ENCODE measurements at places on chromosomes 12 and 14.

DNA sequence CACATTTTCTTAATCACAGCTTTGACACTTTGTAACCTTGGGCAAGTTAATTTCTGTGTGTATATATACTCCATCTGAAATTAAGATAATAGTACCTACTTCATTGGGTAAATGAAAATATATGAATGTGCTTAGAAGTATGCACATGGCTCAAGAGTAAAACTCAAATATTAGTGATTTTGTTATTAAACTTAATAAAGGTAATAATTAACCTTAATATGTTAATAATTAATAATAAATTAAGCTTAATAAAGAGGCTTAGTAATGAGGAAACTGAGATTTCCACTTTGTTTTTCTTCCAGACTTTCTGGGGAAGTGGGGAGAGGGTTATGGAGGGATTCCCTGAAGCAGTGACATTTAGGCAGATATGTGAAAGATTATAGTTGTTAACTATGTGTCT, 19.8 kb downstream of the USP15 start:
- no peak for DNase-seq

- DNase-seq, result no peak
These were observed 42.4 kb downstream of the GLRX5 start for GRCh38 chr14:95577067-95577800.

DNA sequence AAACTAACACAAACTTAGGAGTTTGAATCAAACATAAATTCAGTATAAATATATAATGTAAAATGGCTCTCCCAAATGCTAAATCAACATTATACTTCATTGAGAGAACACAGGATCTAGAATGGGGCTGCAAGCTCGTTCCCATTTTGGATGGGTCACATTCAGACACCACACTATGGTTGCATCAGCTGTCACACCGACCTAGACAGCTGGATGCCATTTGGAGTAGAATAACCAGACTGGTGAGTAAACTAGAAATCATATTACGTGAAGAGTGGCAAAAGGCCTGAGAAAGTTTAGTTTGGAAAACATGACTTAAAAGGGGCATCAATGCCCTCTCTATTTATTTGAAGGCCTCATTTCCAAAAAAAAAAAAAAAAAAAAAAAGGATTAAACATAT, 430.4 kb downstream of the NPAS3 start:
- DNase-seq, result no peak

DNA sequence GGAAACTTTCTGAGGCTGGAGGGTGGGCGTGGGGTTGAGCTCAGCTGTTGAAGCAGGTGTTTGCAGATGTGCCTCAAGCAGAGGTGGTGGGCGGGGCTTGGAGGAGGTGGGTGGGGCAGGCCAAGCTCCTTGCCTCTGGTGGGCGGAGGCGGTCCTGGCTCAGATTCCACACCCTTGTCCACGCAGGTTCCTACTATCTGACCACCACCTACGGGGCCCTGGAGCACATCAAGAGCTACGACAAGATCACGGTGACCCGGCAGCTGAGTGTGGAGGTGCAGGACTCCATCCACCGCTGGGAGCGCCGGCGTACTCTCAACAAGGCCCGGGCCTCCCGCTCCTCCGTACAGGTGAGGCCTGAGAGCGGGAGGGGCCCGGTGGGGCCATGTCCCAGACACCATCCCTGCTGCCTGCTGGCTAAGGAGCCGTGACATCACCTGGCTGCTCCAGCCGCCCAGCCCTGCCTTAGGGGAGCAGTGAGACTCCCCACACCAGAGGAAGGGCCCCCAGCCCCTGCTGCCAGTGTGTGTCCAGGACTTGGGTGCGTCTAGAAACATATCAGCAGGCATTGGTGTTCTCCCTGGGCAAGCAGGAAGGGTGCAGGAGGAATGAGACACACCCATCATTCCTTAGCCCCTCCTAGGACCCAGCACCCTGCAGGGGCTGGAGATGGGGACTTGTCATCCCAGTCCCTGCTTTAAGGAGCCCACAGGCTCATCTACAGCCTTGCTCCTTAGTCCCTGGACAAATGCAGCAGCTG, 63.4 kb downstream of the LGMN start:
- no peak for DNase-seq

DNA sequence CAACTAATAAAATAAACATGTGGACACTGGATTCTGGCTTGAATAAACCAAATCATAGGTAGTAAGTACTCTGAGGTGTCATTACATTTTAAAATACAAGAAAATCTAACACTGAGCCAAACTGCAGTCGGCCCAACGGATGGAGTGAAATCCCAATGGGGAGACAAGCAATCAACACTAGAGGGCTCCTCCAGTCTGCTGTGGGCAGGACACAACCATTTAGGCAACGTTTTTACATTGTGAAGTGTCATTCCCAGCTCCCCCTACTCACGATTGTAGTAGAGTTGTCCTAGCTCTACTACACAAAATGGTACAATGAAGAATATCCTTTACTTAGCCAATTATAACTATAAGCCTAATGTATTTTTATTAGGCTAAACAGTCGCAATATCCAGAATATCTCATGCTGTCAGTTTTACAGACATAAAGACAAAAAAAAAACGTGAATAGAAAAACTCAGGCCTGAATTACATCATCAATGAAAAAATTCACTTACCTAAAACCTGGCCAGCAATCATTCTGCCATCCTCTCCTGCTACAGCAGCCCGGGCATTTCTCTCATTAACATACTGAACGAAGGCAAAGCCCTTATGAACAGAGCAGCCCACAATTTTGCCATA, 35.7 kb downstream of the HNRNPC start:
- no peak for DNase-seq

DNA sequence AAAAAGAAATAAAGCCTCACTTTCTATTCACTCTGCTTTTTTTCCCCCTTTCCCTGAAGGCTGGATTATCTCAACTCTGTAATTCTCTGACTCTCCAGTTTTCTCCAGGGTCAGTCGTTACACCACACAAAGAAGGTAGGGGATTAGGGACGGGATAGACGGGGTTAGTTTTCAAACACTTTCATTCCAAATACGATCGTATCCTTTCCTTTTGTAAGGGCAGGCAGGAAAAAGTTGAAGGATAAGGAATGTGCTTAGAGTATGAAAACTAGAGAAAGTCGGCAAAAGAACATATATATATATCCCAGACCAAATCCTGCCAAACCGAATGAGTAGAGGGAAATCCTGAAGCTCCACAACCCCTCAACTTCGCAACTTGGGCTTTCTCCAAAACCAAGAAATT, 581 bp upstream of the ESYT1 start:
- DNase-seq, result no peak

- DNase-seq, result no peak
These were observed 19.8 kb upstream of the AMN start for GRCh38 chr14:102902523-102903247.

- DNase-seq, result no peak
These were observed 74.0 kb downstream of the FERMT2 start for GRCh38 chr14:52876806-52877205.

DNA sequence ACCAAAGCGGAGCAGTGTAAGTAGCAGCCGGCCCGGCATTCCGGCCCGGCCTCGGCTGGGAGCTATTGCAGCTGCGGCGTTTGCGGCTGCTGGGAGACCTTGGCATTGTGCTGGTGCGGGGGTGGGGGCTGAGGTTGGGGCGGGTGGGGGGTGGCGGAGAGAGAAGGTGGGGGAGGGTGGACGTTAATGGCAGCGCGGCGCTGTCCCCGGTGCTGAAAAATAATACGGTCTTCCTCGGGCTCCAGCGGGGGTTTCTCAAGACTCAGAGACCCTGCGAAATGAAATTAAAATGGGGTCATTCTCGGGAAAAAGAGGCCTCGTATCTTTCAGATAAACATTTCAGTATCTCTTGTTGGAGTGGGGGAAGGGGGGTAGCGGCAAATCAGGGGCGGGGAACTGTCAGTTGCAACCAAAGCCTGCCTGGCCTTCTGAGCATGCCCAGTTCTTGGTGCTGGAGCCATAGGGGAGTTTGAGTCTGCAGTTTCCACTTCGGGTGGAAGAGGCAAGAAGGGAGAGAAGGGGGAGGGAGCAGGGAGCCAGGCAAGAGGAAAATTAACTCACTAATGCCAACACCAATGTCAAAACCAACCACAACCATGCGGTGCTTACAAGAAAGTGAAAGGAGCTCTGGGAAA, 414 bp downstream of the UNC79 start:
- no peak for DNase-seq

- no peak for DNase-seq
These were observed 108.6 kb upstream of the VRK1 start for GRCh38 chr14:96688629-96689028.

- DNase-seq, result no peak
These were observed 97.9 kb downstream of the RERGL start for GRCh38 chr12:17992002-17992656.

DNA sequence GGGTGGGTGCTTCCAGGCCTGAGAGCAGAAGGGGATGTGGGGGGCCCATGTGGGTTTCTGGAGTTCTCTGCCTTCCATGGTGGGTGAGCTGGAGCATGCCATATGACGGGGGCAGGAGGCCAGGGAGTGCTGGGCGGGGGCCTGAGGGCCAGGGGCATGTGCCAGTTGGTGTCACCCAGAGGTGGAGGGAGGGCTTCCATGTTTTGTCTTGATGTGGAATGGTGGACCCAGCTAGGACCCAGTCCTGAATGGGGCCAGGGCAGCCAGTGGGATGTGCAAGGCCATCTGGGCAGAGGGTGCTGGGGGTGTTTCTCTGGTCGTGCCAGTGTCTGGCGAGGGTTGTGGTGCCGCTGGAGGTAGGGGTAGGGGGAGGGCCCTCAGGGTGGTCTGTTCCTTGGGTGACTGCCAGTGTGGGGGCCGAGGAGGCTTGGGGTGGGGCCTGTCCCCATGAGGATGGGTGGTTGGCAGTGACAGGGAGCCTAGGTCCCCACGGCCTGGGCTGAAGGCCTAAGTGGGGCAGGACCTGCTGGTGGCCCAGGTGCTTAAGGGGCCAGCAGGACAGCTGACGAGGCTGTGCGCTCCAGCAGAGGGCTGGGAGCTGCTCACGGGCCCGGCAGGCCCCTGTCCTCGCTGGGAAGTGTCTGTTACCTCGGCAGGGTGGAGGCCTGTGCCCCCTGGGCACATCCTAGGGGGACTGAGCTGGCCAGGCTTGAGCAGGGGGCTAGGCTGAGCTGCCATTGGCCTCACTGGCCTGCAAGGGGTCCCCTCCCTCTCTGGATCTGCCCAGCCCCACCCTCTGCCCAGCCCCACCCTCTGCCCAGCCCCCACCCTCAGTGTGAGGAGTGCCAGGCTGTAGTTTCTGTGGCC, 26.8 kb downstream of the CEP170B start:
- DNase-seq, result no peak

- DNase-seq, result no peak
These were observed 597 bp upstream of the DYNC1H1 start for GRCh38 chr14:101963656-101964296.

DNA sequence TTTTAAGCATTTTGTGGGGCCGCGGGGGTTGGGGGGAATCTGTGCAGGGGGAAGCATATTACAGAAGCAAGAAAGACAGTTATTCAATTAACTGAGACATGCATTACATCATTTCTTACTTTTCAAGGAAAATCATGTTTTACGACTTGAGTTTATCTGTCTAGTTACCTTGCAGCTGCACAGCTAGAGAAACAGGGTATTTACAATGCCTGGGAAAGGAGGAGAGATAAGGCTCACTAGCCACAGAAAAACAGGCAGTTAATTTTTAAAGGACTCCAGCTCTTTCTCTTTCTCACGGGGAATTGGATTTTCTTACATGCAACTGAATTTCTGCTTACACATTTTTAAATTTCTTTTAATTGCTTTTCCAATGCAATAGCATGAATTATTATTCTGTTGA, 22.2 kb downstream of the FCF1 start:
- no peak for DNase-seq

DNA sequence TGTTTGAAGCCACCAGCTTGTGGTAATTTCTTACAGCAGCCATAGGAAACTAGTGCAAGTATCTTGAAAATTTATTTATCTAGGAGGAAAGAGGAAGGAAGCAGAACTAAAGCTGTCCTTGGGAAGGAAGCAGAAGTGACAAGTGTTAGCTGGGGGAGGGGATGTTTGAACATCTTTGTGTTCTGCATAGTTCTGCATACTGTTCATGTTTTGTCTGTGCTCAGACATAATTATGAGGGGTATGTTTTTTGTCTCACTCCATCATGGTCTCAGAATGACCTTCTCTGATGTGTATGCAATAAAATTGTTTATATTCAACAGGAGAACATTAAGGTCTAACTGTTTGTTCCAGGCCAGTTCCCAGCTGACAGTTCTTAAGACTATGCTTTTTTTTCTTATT, 606.5 kb downstream of the GALC start:
- no peak for DNase-seq

DNA sequence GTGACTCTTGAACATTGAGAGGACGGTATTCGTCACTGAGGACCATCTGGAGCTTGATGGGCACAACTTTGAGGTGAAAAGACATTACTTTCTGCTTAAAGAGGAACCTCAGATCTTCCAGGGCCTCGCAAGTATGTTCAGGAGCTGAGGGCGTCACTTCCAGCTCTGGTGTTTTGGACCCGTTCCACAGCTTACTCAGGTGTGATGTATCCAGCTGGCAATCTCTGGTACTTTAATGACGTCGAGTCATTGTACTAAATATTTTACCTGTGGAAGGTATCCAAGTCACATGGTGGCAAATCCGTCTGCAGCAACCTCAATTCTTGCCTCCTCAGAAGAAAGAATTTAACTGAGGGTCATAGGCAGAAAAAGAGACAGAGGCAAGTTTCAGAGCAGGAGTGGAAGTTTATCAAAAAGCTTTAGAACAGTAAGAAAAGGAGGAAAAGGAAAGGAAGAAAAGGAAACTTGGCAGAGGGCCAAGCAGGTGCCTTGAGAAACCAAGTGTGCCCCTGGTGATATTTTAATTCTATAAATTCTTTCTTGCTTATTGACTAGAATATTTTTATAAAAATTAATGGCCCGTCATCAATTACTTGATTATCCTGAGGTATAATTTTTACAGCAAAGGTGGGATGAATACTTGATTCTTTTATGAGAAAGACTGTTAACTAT, 250.6 kb downstream of the AEBP2 start:
- no peak for DNase-seq

GRCh38 chr14:37187294-37187693, 10.4 kb upstream of the MIPOL1 start:
- no peak for DNase-seq

- DNase-seq, result no peak
These were observed 216.8 kb downstream of the MSRB3 start for GRCh38 chr12:65495233-65495632.

- DNase-seq, result no peak
These were observed 6.7 kb downstream of the IFFO1 start for GRCh38 chr12:6548966-6549683.

DNA sequence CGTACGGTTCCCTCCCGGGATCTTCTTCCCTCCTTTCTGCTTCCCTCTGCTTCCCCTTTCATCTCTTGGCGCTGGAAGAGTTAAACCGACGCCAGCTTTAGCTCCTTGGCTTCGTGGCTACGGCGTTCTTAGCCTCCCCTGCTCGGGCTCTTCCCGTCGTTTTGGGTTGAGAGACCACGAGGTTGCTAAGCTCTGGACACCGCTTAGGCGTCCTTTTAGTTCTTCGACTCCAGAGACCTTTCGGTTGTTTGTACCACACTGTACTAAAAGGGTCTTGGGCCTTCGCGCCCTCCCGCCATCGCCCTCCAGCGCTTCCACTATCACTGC, 545 bp downstream of the CPSF2 start:
- no peak for DNase-seq
